ENCODE measurements at places on chromosomes 12 and 14.

DNA sequence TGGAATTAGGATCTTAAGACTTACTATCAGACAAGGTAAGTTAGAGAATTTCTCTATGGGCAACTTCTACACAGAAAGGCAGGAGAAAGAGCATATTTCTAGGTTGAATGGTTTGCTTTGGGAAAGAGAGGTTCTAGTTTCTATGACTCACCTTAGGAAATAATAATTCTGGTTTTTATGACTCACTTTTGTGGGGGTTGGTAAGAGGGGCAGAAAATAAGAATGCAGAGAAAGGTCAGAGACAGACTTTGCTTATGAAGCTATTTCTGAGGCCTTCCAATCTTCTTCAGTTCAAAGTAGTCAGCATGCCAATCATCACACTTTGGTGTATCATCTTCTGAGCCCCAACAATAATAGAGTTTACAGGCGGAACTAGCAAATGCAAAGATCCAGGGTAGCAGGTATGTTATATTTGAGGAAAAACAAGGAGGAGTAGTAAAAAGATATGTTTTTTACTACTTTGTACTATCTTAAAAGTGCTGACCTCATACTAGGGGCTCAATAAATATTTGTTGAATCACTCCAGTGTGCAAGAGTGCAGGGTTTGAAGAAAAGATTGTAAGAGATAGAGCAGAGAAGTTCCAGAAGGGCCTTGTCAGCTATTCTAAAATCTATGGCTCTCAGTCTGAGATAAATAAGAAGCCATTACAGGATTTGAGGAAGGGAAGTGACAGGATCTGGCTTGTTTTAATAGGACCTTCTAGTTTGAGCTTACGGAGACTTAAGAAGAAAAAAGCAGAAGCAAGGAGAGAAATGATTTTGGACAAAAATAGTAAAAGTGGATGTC is 56.7 kb upstream of the LRFN5 start:
- no peak for DNase-seq

DNA sequence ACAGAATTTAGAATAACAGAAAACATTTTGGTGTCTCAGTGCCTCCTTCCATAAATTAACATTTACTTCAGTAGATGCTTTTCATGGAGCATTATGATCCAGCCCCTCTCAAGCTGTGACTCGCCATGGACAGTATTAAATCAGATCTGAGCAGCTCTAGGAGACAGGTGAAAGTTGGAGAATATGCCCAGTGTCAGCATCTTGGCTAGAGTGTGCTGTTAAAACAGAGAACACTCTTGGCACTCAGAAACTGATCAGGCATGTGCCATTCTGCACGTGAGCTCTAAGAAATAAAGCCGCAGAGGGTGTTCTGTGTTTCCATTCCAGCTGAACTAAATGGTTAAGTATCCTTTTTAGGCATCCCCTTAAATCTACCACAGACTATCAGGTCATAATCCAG is 68.0 kb downstream of the DIP2B start:
- no peak for DNase-seq

DNA sequence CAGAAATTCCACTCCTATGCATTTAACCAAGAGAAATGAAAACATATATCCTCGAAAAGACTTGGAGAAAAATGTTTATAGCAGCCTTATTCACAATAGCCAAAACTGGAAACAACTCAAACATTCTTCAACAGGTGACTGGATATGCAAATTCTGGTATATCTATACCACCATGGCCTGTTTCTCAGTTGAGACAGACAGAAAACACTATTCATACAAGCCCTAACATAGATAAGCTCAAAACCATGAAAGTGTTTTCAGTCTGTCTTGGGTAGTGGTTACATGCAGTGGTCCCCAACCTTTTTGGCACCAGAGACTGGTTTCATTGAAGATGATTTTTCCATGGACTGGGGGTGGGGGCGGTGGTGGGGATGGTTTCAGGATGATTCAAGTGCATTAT is 83.8 kb downstream of the SRGAP1 start:
- DNase-seq = no peak

- DNase-seq = peak; percentile 53
Observed at GRCh38 chr12:800401-800800, 48.0 kb downstream of the WNK1 start.

GRCh38 chr12:109065154-109065852 is 12.9 kb downstream of the USP30 start:
- no peak for DNase-seq

DNA sequence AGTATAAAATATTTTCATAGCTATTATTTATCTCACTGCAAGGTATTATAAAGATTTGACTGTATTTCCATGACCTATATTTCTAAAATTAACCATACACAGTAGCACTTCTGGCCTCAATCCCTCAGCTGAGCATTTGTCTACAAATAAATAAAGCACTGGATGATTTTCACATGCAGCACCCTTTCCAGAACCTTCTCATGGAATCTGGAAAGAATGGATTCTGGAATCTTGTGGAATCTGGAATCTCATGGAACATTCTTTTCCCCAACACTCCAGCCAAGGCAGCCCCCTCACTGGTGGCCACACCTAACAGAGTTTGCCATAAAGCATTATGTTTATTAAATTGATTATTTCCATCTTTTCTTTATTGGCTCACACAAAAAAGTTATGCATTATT is 199.2 kb downstream of the MSRB3 start:
- DNase-seq = no peak

DNA sequence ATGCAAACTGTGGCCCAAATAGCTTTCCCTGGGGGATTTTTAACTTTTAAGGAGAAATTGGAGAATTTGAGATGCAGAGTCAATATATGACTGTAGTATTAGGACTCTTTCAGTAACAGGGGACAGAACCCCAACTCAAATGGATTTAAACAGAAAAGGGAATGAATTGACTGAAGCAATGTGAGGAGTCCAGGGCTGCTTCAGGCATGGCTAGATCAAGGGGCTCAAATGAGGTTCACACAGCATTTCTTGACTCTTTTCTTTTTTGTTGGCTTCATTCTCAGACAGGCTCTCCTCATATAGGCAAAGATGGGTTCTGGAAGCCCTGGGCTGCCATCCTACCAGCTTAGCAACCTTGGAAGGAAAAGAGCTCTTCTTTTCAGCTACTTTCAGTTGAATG is 13.6 kb downstream of the HNF1A start:
- no peak for DNase-seq

GRCh38 chr12:53171725-53172329 is 8.7 kb upstream of the ZNF740 start:
- DNase-seq = no peak

DNA sequence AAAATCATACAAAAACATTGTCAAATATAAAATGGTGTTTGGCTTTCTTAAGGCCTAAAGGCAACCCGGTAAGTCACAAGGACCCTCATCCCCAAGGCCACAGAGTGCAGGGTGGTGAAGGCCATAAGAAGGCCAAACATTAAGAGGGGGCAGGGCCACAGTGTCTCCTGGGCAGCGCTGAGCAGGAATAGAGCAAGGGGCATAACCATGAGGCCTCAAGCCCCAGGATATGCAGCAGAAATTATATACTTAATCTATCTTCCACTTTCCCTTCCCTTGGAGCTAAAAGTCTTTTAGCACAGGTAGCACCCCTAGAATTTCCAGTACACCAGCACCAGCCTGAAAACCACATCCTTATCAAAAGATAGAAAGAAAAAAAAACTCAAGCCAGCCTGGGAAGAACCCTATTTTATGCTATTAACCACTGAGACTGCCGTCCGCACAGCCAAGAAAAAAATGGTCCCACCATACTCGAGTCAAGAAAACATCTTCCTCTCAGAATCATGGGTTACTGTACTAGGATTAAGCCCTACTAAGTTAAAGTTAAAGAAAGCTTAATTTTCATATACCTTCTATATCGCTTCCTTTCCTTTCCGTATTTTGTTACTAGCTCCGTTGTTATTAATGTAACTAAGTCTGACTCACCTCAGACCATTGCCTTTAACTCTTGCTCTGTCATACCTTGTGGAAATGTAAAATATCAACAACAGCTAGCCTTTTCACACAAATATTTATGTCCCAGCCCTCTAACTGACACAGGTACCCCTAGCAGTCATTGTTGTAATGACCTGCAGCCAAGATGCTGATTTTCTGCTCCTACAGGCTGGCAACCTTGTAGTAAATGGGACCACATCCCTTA is 20.1 kb downstream of the KLRK1 start:
- no peak for DNase-seq

- DNase-seq = no peak
Observed at GRCh38 chr12:5499566-5500330, 67.8 kb downstream of the NTF3 start.

DNA sequence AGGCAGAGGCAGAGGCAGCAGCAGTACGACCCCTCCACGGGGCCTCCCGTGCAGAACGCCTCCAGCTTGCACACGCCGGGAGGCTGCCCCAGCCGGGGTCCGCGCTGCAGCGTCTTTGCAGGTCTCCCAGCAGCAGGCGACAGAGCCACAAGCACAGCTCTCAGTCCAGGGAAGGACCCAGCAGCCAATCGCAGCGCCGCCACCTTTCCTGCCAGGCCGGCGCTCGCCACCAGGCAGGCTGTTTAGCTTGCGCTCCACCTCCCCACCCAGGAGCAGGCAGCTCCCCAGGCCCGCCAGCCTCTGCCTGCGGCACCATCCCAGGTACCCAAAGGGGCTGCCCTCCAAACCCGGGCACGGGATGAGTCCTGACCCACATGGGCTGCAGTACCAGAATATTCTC is 25.2 kb downstream of the DDX51 start:
- no peak for DNase-seq

DNA sequence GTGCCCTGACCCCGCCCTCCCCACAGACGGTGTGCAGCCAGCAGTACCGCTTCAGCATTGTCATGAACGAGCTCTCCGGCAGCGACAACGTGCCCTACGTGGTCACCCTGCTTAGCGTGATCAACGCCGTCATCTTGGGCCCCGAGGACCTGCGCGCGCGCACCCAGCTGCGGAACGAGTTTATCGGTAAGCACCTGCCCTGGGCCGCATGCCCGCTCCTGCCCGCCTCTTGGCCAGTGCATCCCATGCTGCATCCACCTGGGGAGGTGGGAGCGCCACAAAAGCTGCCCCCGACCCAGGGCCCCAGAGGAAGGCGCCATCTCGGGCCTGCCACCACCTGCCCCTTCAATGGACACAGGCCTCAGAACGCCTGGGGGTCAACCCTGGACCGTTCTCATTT is 13.9 kb downstream of the INF2 start:
- no peak for DNase-seq

- DNase-seq = no peak
Observed at GRCh38 chr12:111091051-111091450, 170.7 kb upstream of the MYL2 start.

DNA sequence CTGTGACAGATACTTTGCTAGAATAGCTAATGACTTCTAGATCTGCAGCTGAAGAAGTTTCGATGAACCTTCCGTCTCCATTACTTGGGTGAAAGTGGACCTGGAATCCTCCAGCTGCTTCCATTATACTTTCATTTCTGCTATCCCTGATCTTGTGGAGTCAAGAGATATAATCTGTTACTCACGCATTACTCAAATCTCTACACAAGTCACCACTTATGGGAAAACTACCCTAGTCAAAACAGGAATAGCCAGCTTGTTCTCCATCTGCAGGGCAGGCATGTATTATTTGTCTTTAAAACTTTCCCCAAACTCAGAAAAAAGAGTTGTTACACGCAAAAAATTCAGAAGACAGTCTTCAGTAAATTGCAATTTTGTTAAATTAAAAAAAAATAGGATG is 2.8 kb upstream of the KTN1 start:
- DNase-seq = no peak

- DNase-seq = no peak
Observed at GRCh38 chr12:125194987-125195386, 129.8 kb downstream of the AACS start.

DNA sequence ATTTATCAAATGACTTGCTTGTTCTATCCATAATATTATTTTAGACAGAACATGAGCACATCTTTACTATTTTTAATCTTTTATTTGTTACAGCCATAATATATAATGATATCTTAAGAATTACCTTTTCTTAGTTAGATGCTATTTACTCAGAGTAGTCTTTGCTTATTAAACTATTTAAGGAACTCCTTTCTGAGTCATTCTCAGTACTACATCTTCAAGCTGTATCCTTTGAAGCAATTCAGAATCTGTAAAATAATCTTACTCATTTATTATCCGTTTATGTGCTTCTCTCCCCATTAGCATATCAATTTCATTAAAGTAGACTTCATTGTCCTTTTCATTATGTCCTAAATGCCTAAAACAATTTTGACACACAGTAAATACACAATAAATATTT is 240.4 kb upstream of the FAR2 start:
- DNase-seq = no peak

GRCh38 chr12:20557096-20557495 is 138.0 kb upstream of the SLCO1C1 start:
- no peak for DNase-seq

DNA sequence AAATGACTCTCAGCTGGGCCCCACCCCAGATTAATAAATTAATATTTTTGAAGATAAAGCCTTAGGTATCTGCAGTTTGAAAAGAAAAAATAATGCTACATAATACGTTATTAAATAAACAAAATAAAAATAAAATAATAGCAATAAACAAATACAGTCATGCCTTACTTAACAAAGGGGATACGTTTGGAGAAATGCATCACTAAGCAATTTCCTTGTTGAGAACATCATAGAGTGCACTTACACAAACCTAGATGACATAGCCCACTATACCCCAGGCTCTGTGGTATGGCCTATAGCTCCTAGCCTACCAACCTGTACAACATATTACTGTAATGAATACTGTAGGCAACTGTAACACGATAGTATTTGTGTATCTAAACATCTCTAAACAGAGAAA is 7.1 kb upstream of the EGLN3 start:
- DNase-seq = no peak

- peak; percentile 48 for DNase-seq
Observed at GRCh38 chr14:80202888-80203562, 8.3 kb downstream of the DIO2 start.

- no peak for DNase-seq
Observed at GRCh38 chr14:64507376-64508156, 3.0 kb downstream of the ZBTB1 start.

GRCh38 chr14:23632461-23633159 is 3.6 kb upstream of the DHRS2 start:
- no peak for DNase-seq

DNA sequence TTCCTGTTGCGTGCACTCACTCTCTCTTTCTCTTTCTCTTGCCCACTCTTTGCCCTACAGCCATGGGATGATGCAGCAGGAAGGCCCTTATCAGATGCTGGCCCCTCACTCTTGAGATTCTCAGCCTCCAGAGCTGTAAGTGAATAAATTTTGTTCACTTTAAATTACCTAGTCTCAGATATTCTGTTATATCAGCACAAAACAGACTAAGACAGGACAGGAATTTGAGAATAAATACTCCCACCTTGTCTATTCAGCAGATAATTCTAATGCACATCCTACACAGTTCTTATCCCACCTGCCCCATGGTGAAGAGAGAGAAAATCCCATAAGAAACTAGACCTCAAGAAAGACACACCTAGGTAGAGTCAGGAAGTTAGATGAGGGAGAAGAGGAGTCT is 25.8 kb upstream of the G2E3 start:
- no peak for DNase-seq

All from hematopoietic multipotent progenitor cell treated with erythropoietin and hydrocortisone succinate and interleukin-3 and kit ligand, for 4 days (in vitro differentiated cells).